GM12865 (cell line): ENCODE measurements at places on chromosomes 1 and 21.
A peak's percentile ranks its signal among the peaks of the same experiment; 100 is the strongest.

DNA sequence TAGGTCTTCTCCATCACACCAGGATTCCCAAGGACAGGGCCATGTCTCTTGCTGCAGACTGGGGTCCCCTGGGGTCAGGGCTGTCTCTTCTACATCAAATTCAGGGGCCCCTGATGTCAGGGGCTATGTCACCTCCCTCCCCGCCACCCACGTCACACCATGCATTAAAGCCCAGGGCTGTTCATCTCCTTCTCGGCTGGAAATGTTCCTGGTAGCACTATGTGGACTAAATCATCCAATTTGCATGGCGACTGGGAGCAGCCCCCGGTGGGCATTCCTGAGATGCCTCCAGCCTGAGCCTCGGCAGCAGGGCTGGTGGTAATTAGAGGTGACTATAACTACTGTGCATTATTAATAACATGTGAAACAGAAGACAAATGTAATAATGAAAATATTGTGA is 151.7 kb upstream of the HMGB4 start:
- no peak for DNase-seq

GRCh38 chr1:44151332-44151731 is 9.9 kb upstream of the KLF18 start:
- DNase-seq = peak; percentile 50

DNA sequence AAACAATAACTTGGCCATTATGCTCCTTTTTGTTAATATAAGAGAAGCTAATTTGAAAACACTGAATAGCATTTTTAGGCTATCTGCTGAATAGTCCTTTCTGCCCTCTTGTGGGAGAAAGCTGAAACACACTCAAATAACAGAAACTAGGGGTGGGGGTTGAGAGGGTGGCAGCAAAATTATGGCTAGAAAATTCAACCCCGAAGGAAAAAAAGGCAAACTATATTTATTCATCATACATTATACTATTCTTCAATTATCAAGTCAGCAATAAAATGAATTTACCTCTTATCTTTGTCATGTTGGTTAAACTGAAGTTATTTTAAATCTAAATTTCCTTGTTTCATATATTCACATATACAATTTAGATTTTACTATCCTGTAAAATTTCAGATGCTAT is 255.9 kb downstream of the FAF1 start:
- peak; percentile 45 for DNase-seq

GRCh38 chr1:110433803-110434202 is 17.1 kb upstream of the PROK1 start:
- peak; percentile 11 for DNase-seq

DNA sequence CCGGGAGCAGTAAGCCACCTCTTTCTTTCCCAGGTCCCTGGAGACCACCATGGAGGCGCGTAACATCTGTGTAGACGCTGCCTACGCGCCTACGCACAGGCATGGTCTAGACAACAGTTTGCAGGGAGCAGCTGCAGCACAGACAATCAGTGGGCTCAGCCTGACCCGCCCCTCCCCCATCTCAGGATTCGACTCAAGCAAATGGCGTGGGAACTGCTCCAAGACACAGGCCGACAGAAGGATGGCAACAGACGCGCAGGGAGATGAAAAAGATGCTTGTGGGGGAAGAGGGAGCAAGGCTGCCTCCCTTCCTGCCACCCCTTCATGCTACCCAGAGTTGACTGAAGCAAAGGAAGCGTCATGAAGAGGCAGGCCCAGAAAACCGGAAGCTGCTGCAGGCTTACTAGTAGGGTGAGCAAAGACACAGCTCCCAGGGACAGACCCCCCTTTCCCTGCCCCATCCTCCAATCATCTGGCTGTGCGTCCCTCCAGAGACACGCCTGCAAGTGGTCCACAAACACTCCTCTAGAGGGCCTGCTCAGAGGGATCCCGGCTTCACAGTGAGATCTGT is 19.5 kb downstream of the STK40 start:
- no peak for DNase-seq

- DNase-seq = no peak
Observed at GRCh38 chr1:69847670-69848069, 279.9 kb downstream of the LRRC7 start.

DNA sequence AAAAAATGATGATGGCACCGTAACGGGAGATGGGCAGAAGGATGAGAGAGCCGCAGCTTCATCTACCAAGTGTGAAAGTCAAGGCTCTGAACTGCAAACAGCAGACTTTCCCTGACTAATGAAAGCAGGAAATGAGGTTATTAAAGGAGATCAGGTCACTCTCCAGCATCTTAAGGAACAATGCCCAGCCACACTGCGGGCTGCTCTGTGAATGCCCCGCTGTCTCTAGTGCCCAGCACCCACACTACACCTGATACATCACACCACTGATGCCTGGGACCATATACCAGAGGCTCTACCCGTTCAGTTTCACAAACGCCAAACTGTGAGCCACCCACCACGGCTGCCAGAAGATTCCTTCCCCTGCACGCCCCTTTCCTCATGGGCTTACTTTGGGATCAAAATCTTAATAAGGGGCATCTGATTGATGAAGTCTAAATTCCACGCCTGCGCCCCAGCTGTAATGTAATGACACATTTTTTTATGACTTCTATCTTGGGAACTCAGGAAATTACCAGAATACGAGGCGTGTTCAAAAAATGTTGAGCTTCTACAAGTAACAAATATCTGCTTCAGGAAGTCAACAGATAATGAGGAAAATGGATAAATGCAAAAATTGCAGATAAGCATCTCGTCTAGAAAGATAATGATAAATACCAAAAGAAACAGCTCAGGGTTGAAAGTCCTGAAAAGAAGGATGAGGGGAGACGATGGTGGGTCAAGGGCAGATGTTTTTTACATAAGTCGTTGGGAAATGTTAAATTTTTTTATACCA is 72.0 kb downstream of the MIS18A start:
- DNase-seq = no peak

GRCh38 chr1:15797614-15798390 is 9.6 kb downstream of the UQCRHL start:
- DNase-seq = no peak

DNA sequence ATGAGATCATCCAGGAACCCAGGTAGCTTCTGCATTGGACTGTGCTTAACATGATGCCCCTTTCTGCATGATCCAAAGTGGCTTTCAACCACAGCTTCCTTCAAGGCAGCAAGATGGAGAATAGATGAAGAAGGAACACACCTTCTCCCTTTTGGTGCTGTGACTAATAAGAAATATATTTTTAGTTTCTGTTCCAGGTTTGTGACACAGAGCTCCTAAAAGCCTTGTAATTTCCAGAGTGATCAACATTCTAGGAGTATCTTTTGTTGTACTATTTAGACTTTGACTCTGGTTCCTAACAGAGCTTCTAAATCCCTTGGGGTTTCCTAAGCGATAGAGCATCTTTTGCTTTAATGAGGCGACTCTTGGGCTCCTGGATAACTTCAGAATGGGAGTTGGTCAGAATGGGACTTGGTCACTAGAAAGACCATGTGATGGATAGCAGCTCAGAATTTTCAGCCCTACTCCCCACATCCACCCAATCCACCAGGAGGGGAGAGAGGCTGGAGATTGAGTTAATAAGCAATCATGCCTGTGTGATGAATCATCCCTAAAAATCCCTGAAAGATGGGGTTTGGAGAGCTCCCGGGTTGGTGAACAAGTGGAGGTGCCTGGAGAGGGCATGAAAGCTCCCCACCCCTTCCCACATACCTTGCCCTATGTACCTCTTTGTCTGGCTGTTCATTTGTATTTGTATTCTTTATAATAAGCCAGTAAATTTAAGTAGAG is 134.8 kb downstream of the FGGY start:
- DNase-seq = no peak

GRCh38 chr1:151372058-151372934 is at the start of gene SELENBP1:
Gene SELENBP1, minus strand, starts transcription at chr1:151372705. Its CDS starts 64 bp downstream, at chr1:151372641.
- DNase-seq = no peak

DNA sequence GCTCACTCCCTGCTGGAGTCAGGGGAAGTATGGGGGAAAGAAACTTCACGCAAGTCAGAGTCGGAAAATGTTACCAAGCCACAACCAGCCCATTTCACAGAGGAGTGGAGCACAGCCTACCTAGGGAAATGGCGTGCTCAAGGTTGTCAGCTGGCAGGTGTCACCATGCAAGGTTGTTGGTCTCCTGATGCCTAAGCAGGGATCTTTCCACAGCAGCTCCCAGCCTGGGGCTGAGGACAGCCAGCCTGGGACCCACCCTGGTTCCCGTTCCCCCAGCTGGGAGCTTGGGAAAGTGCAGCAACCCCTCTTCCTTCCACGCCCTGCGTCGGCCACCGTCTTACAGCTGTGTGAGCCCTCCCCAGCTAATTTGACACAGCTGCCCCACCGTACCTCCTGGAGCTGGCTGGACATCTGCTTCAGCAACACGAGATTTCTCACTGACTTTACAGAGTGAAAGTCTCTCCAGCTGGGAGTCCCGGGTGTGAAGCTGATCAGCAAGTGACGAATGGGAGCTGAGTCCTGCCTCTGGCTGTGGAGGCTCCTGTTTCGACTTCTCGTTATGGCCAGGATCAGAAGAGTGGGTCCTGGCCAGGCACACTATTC is 224.6 kb upstream of the RAB4A start:
- no peak for DNase-seq

DNA sequence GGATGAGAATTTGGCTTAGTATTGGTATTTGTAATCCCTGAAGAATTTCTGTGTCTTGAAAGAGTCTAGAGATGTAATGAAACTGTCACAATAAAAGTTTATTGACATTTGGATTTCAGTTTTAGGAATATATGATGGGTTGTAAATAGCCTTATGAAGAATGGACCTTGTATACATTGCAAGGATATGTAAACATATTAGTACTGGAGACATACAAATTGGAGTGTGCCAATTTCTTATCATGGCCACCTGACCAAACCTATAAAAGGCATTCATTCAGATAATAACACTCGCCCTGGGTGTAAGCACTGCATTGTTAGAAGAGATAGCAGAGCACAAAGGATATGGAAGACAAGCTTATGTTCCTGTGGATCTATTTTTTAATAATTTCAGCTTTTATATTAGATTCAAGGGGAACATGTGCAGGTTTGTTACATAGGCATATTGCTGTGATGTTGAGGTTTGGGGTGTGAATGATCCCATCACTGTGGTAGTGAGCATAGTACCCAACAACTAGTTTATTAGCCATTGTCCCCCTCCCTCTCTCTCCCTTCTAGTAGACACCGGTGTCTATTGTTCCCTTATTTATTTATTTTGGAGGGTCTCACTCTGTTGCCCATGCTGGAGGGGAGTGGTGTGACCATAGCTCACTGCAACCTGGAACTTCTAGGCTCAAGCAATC is 8.6 kb downstream of the S1PR1 start:
- no peak for DNase-seq

GRCh38 chr1:226519716-226520598 is 28.6 kb upstream of the STUM start:
- DNase-seq = no peak

DNA sequence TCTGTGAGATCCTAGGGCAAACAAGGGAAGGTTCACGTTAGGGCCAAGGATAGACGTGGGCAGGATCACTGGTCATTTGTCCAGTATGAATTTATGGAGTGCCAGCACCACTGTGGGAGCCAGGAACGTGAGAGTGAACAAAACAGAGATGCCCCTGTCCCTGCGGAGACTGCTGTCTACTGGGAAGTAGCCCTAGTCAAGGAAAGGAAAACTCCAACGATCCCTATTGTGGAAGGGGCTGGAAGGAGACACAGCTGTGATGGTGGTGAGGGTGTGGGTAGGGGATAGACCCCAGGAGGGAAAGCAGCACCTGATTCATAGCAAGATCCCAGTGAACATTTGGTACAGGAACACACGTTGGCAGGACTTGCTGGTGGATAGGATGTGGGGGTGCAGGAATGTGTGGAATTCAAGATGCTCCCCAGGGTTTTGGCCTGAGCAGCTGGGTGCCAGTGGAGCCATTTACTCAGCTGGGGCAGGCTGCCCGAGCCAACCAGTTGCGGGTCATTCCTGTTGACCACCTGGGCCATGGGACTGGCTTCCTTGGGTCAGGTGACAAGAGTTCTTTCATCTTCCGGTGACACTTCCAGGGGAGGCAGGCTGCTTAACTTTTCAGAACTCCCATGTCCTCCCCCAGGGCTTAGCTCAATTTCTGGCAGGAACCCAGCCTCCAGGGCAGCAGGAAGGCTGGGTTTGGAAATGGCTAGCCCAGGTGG is 1.2 kb upstream of the ATP13A2 start:
- DNase-seq = no peak

GRCh38 chr1:192088496-192088895 is 69.8 kb upstream of the RGS18 start:
- no peak for DNase-seq

GRCh38 chr1:208038303-208038702 is 127.4 kb upstream of the CD34 start:
- DNase-seq = no peak

DNA sequence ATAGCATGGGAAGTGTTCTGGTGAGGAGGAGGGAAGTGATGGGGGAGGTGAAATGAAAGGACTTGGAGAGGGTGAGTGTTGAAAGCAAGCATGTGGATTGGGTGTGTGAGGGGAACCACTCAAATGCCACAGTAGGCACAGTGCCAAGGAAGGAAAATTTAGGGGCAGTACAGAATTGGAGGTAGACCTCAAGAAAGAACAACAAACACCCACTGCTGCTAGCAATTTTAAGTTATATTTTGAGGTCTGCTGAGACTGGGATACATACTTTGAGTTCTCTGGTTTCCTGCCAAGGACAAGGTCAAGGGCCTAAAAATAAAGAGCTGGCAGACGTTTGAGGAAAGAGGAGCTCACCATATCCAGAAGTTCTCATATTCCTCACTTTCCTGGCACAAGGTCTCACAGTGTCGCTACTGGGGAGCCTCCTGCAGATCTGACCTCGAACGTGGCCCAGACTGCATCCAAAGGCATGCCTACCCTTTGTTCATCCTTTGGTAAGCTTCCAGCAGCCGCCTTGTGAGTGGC is 104.0 kb downstream of the BRINP2 start:
- DNase-seq = no peak

- DNase-seq = no peak
Observed at GRCh38 chr21:34924771-34925419, 124.2 kb downstream of the RUNX1 start.

DNA sequence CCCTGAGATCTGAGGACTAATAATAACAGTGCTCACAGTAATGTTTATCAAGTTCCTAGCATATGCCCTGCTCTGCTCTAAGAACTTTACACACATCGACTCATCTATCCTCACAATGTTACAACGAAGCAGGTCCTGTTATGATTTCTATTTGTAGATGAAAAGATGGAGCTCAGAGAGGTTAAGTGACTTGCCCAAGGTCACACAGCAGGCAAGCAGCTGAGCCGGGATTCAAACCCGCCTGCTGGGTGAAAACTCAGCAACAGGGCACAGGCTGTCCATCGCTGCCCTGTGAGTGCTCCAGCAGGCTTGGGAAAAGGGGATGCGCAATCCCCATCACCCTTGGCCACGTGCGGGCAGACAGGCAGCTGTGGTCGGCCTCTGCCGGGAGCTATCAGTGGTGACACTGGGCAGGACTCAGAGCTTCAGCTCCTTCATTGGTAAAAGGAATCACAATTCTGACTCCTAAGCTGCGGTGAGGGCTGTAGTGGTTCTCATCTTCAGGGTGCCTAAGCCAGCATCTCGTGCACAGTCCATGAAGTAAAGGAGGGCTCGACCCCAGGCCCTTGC is 173.3 kb upstream of the KLHDC7A start:
- DNase-seq = no peak

- DNase-seq = no peak
Observed at GRCh38 chr1:198749279-198749678, 110.4 kb downstream of the PTPRC start.

GRCh38 chr1:82388679-82389078 is 587.9 kb downstream of the ADGRL2 start:
- DNase-seq = no peak
